ENCODE measurements at places on chromosomes 5 and 9. TPM values are rescaled to one million over a fixed set of nuclear protein-coding genes. Genes with fewer than 3 reads are reported as not detected.

DNA sequence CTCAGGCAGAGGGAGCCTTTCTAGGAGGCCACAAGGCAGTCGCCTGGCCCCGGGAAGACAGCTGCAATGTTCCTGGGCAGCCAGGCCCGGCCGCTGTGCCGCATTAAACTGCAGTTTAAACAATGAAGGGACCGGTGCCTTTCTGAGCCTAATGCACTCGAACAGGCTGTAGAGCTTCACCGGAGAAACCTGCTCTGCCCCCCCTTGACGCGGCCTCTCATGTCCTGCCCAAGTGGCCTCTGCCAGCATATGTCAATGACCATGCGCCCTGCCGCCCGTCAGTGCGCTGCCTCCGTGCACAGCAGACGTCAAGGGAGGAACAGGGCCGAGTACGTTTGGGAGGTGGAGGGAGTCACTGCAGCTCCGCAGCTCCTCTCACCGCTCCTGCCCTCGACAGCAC lies 38.4 kb upstream of the BARHL1 start:
- peaks cover 18% of the 10 kb centered on the region for H3K27me3 ChIP-seq
- no peak overlapping the region for H3K27ac ChIP-seq
- H3K4me1 ChIP-seq, result no peaks in the 10 kb centered on the region
- H3K4me3 ChIP-seq, result no peak overlapping the region

DNA sequence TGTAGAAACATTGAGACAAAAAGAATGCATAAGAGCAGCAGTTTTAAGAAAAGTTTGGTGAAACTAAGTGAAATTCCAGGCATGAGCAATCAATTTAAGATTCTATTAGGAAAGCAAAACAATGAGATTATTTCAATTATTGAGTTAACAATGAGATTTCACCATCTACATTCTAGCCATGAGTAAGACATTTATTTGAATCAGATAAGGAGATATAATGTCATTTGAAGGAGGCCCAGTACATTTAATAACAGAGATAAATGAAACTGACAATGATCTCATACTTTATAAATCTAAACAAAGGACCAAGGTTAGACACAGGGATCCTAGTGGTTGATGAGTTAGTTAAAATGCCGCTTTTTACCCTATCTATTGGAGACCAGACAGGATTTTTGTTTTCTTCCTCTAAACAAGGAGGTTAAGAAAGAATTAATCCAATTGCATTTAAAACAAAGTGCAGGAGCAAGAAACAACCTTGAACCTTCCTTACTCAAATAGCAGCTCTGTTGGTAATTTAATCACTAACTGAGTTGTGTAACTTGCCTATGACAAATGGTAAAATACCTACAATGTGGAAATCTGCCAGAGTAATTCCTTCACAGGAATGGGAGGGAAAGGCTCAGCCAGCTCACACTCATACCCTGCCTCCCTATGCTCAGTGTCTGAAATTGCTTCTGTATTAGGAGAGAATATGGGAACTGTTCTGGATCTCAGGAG lies 103.5 kb upstream of the NR3C1 start:
- H3K27ac ChIP-seq, result no peak overlapping the region
- peaks cover 15% of the 10 kb centered on the region for H3K4me1 ChIP-seq
- H3K36me3 ChIP-seq, result no peaks in the 10 kb centered on the region
- no peak overlapping the region for H3K4me3 ChIP-seq
- DNase-seq, result no peak

DNA sequence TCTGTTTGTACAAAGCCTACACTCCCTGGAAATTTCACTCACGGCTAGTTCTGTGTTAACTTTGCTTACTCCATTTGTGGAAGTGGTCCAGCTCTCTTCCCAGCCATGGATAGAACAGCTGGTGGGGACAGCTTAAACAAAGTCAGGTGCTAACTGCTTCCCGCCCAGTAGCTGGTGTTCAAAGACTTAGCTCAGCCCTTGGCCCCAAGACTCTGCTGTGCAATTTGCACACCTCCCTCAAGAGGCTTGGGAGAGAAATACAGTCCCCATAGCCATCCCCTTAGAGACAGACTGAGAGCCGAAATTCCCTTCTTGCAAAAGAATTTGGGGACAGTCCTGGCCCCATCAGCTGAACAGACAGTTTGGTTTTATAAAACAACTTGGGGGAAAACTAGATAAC lies 73.8 kb upstream of the RAI14 start:
- no peaks in the 10 kb centered on the region for H3K27me3 ChIP-seq
- no peak overlapping the region for H3K27ac ChIP-seq
- H3K36me3 ChIP-seq, result no peaks in the 10 kb centered on the region

GRCh38 chr9:89743216-89743572 lies 138.4 kb downstream of the GADD45G start:
- peaks cover 27% of the 10 kb centered on the region for H3K4me1 ChIP-seq
- no peak overlapping the region for H3K4me3 ChIP-seq
- no peak overlapping the region for H3K27ac ChIP-seq

The CDKN2B gene
- total RNA-seq, result 1.5 TPM
